Stimulated activated CD4-positive, alpha-beta T cell treated with anti-CD3 and anti-CD28 coated beads, Interleukin-15, amount 100 ng/mL, for 24 hours (primary cell): ENCODE measurements at places on chromosomes 4 and X.
A peak's percentile ranks its signal among the peaks of the same experiment; 100 is the strongest.

- no peak for DNase-seq
Observed at GRCh38 chr4:85067342-85067741, 100.9 kb upstream of the WDFY3 start.

GRCh38 chr4:82747686-82748575 lies 50.7 kb downstream of the SCD5 start:
- no peak for DNase-seq

DNA sequence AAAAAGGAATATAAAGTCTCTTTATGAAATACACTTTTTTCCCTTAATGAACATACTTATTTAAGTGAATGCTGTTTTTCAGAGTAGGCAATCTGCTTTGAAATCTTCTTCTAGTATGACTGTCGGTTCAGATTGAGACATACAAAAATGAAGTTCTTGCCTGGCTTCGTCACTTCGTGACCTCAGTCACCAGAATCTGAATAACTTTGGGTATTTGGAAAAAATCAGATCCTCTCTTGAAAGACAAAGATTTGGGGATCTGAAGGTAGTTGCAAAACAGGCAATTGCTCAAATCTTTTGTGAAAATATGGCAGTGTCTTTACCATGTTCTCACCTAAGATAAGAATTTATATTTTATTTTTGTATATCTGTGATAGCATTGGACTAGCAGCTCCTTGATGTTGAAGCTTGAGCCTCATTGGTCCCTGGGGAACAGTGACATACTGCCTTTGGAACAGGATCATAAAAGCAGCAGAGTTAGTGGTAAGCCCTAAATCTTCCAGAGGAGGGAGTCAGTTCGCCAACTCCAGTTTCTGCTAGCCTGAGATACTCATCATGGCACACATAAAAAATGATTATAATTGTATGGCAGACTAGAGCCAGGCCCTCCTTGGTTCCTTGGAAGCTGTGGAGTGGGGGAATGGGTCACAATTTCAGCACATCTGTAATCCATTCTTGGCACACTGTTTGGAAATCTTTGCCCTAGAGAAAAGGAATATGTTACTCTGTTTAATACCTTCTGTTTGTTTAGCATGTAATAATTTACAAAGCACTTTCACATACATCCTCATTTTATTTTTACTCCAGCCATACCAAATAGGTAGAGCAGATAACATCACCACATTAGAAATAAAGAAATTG lies 5.0 kb downstream of the ARFIP1 start:
- no peak for DNase-seq

- DNase-seq, result no peak
Observed at GRCh38 chr4:163474027-163474426, 473 bp upstream of the TKTL2 start.

GRCh38 chrX:68895778-68896177 lies 67.0 kb downstream of the EFNB1 start:
- DNase-seq, result no peak

DNA sequence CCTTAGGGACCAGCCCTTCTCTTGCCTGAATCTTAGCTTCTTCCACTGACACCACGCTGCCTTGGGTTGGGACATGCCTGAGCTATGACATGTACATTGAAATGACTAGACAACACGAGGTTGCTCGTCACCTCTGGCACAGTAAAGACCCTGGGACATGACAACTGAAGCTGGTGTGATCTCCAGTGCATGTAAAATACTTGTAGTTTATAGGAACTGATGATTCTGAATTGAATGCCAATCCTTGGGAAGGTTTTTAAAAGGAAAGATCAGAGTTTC lies 100.7 kb upstream of the PGRMC2 start:
- no peak for DNase-seq

GRCh38 chr4:150268444-150268843 lies 190.2 kb downstream of the DCLK2 start:
- no peak for DNase-seq

- DNase-seq, result no peak
Observed at GRCh38 chr4:187307131-187307530, 583.5 kb upstream of the FAT1 start.

- no peak for DNase-seq
Observed at GRCh38 chrX:41472231-41472815, 25.2 kb downstream of the NYX start.

GRCh38 chrX:141669689-141670088 lies 28.9 kb downstream of the SPANXD start:
- DNase-seq, result no peak

- DNase-seq, result no peak
Observed at GRCh38 chr4:70522626-70523025, 4.3 kb downstream of the AMTN start.

GRCh38 chrX:63513825-63514568 lies 162.9 kb upstream of the SPIN4 start:
- no peak for DNase-seq

DNA sequence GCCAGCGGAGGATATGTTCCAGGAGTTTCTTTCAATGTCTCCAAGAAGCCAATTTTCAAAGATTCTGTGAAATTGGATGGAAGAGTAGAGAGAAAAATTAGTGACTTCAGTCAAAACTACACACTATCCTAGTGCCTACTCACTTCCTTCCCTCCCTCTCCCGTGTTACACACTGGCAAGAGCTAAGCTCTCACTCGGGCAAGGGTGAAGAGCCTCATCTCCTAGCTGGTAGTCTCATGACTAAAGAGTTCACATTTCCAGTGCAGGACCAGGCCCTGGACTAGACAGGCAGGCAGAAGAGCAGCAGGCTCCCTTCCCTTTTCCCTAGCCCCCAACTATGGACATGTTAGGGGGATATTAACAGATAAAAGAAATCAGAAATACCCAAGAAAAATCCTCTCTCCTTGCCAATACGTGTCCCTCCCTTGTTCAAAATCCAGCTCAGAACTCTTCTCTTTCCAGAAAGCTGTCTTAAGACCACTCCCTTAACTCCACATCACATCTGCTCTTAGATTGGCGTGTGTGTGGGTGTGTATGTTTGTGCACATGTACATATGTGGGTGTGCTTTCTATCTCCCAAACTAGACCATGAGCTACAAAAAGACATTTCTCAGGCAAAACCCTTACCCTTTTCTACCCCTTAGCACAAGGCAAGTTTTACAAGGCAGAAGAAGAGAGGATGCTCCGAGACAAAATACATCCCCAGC lies 29.9 kb downstream of the ZDHHC9 start:
- DNase-seq, result no peak

- no peak for DNase-seq
Observed at GRCh38 chrX:13597874-13598273, 28.5 kb downstream of the EGFL6 start.

DNA sequence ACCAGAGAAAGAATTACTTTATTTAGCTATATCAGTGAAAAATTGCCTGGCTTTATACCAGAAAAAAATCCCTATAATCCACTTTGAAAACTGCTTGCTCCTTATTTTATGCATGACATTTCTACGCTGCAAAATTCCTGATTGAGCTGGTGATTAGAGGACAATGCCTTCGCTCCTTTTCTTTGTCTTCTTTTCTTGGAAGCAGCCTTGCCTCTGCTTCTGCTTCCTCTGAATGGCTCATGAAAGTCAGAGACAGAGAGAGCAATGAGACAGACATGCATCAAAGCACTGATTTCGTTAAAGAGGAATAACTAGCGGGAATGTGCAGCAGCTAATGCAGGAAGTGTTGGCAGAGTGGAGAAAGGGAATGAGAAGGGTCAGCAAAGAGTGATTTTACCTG lies 294.3 kb upstream of the IGFBP7 start:
- no peak for DNase-seq

DNA sequence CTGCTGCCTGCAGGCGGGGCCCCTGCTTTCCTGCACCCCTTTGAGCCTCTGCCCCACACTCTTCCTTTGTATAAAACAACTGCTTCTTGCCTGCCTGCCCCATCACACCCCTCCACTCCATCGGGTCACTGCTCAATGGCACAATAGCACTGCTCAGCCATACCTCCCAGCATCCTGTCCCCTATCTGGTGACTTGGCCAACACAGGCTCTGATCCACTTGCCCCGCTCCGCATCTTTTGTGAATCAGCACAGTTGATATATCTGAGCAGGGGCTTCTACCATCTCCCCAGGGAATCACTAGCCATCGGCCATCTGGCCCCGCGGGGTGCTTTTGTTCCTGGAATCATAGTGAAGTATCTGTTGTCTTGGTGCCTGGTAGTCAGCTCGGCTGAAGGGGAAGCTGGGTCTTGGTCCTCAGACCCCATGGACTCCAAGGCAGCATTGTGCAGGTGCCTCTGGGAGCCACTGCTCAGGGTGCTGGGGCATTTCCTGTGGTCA lies 45.3 kb downstream of the MAP7D3 start:
- DNase-seq, result no peak

- no peak for DNase-seq
Observed at GRCh38 chr4:38119668-38120385, 159.6 kb downstream of the PTTG2 start.

DNA sequence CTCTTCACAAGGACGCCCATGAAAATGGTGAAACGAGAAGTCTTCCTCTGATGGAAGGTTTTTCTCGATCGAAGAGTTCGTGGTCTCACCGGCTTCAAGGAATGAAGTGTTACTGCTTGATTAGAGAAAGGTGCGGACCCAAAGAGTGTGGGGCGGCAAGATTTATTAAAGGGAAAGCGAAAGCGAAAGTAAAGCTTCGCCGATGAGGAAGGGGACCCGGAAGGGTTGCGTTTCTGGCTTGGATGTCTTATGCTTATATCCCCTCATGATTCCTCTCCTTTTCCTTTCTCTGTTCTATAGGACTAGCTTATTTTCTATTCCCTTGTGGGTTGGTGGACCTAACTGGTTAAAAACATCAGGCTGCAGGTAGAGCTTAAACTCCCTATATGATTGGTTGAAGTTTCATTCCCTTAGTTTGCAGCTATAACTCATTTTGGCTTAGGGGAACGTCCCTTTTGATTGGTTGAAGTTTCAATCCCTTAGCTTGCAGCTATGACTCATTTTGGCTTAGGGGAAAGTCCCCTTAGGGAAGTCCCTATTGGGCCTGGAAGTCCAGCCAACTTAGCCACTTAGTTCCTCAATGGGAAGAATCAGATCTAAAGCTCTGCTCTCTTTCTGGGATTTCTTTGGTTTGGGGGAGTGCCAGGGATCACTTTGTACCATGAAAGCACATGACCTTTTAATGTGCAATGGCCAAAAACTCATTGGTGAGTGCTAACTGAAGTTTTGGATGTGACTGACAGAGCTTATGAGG lies 1025.0 kb upstream of the PCDH10 start:
- no peak for DNase-seq

DNA sequence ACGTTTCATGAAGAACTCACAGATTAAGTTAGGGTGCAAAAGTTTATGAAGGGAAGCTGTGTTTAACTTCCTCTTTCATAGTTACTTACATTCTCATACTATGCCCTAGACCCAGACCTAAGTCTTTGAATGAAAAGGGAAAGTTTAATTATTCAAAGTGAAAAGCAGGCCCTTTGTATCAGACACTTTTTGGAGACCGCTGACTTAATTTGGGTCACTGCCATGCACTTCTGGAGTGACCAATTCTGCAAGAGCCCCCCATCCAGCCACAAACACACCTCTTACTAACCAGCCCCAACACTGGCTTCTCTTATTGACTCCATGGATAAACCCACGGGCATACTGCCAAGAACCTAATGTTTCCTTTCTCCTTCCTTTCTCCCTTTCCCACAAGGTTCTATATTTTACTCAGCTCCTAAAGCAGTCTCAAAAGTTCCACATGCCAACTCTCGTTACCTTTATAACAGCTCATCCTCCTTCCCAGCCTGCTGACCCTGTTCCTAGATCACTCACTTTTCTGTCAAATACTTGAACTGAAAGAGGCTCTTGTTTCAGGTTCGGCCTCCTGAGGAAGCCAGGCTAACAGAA lies 34.5 kb downstream of the ABCE1 start:
- DNase-seq, result no peak

- no peak for DNase-seq
Observed at GRCh38 chrX:134371133-134371532, 88.8 kb upstream of the HPRT1 start.

- no peak for DNase-seq
Observed at GRCh38 chrX:9440116-9440844, 24.6 kb upstream of the TBL1X start.

- peak; percentile 2 for DNase-seq
Observed at GRCh38 chr4:109278594-109279031, 23.8 kb downstream of the COL25A1 start.

GRCh38 chrX:443536-444210 lies 57.0 kb upstream of the PPP2R3B start:
- DNase-seq, result no peak

DNA sequence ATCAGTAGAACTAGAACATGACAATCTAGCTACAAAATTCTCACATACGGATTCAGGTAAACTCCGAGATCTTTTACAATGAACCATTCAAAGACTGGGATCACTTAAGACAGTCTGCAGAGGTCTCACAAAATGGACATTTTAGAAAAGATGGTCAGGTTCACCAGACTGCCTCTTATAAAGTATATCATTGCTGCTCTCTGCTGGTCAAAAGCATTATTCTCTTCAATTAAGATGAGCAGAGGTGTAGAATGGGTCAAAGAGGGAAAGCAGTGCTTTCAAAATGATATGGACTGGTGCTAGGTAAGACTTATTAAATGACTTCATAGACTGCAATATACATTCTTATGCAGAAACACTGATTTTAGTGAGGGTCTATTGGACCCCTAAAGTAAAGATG lies 434.7 kb downstream of the PACRGL start:
- DNase-seq, result no peak

GRCh38 chr4:74203467-74203866 lies 45.5 kb downstream of the MTHFD2L start:
- no peak for DNase-seq

GRCh38 chrX:47272013-47272408 lies 39.2 kb downstream of the USP11 start:
- DNase-seq, result no peak

DNA sequence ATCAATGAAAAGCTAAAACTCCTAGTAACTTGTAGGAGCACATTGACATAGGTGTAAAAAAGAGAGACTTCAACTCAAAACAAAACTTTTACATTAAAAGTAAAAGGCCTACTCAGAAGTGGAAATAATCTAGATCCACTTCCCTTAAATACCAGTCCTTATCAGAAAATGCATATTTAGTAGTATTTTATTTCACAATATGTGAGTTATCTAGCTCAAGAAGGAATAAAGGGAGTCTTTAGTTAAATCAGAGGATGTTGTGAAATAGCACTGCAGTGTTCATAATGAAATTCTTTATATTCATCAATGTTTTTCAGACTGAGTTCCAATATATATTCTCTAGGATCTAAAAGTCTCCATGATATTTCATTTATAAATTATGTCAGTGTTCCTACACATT lies 715.0 kb downstream of the GRID2 start:
- no peak for DNase-seq

DNA sequence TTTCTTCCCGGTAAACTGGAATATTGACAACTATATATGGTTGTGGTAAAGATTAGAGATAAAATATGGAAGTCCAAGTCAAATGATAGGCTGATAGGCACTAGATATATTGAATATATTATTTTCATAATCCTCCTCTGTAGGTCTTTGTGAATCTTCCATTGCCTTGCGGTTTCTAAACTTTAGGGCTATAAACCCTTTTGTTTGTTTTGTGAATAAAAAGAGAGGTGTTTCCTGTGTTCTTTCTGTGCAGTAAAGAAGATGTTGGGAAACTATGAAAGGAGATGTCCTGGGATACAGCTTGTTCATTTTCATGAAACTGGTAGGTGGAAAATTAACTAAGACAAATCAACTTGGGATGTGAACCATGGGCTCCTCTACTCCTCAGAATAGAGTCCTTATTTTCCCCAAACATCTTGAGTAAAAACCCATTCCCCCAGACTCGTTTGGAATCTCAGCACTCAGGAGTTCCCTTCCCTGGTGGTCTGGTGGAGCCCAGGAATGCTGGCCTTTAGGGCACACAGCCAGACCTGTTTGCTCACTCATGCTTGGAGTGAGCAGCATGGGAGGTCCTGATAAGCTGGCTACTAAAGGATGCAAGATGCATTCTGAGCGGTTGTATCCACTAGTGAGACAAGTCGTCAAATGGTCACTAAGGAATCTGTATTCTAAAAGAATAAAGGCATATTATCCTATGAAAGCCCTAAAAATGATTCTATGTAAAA lies 22.2 kb downstream of the PRDM8 start:
- DNase-seq, result no peak
